Fibroblast of skin of left biceps (primary cell): ENCODE measurements at places on chromosomes 2 and 18.
A peak's percentile ranks its signal among the peaks of the same experiment; 100 is the strongest.

DNA sequence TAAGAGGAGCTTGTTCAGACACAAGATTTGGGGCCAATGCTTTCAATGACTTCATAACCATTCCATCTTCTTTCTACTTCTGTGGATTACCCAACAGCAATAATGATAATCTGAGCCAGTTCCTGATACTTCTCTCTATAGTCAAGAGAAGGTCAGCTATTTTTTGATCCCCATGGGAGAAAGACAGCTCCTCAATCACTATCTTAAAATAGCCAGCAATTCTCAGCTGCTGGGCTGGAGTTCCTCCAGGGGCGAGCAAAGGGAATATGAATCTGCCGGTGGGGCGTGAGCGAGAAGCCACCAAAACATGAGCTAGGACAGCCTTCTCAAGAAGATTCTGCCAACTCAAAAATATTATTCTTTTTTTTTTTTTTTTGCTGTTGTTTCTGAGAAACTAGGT is at the start of gene TMEM182:
TSS of gene TMEM182 (plus strand) at position 269 of the 400 bp plus-strand sequence. CDS start 187 bp downstream, outside the sequence.
- DNase-seq: no peak

- no peak for DNase-seq
Observed at GRCh38 chr18:24539866-24540617, 79.6 kb downstream of the HRH4 start.

GRCh38 chr18:30917651-30918050 is 124.9 kb downstream of the DSC3 start:
- DNase-seq: no peak

- DNase-seq: no peak
Observed at GRCh38 chr2:6945087-6945813, 28.0 kb downstream of the RNF144A start.

- no peak for DNase-seq
Observed at GRCh38 chr18:9914584-9915290, 921 bp downstream of the VAPA start.

DNA sequence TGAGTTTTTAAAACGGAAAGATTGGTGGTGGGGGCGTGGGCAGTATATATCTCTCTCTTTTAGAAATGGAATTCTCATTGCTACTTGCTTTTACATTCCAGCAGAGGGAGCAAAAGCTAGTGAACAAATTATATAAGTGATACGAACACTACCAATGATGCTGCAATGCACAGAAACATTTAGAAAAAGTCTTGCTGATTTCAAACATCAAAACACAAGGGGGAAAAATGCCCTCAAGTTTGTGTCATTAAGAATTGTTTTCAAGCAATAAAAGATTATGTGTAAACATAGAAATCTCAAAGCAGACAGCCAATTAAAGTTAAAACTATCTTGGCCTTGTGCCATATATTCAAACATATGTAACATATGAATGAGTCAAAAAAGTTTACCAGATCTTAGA is 296.3 kb upstream of the KCNJ3 start:
- peak; percentile 14 for DNase-seq

- peak; percentile 90 for DNase-seq
Observed at GRCh38 chr18:3624935-3625741, 175.2 kb downstream of the TGIF1 start.

GRCh38 chr2:100632037-100632436 is 69.2 kb downstream of the PDCL3 start:
- no peak for DNase-seq

GRCh38 chr2:171271971-171272436 is 111.3 kb upstream of the TLK1 start:
- DNase-seq: peak; percentile 41

- no peak for DNase-seq
Observed at GRCh38 chr2:39120521-39120770, 405 bp downstream of the SOS1 start.

DNA sequence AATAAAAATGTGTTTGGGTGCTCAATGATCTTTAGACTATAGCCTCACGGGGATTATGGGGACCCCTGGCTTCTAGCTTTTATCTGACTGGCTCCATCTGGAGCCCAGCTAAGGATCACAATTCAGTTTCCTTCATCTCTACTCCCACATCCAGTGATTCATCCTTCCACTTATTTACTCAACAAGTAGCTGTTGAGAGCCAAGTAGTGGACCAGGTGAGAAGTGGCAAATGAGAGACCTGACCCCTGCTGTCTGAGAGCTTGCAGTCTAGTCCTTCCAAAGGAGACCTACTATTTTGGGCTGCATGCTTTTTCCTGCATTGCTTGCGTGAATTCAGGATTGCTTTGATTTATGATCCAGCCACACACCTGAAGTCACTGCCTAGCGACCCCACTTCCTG is 10.7 kb upstream of the DSG3 start:
- no peak for DNase-seq

- DNase-seq: no peak
Observed at GRCh38 chr18:1092228-1092627, 187.6 kb downstream of the ADCYAP1 start.

- DNase-seq: no peak
Observed at GRCh38 chr2:3099860-3100234, 277.8 kb downstream of the EIPR1 start.

GRCh38 chr18:26630596-26630995 is 82.2 kb upstream of the KCTD1 start:
- DNase-seq: no peak

DNA sequence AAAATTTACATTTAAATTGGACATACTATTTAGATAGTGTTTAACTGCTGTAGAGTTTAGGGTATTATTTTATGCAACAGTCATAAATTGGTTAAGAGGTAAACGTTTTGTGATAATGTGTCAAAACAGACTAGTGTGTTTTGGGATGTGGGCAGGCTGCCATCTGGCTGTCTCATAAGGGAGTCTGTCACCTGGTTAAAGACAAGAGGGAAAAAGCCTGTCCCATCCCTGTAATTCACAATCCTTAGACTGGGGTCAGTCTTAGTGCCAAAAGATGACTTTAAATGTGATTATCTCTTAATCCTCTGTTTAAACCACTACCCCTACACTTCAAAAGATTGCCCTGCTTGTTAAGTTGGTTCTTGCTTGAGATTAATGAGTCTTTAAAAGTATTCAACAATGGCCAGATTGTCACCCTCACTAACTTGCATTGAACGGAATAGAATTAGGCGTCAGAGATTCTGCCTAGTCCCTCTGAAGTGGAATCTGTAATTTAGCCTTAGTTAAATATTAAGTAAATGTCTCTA is 59.2 kb downstream of the SGPP2 start:
- DNase-seq: no peak

- no peak for DNase-seq
Observed at GRCh38 chr18:23745366-23745765, 56.1 kb downstream of the LAMA3 start.

- DNase-seq: peak; percentile 22
Observed at GRCh38 chr2:33848486-33848885, 249.4 kb upstream of the FAM98A start.

DNA sequence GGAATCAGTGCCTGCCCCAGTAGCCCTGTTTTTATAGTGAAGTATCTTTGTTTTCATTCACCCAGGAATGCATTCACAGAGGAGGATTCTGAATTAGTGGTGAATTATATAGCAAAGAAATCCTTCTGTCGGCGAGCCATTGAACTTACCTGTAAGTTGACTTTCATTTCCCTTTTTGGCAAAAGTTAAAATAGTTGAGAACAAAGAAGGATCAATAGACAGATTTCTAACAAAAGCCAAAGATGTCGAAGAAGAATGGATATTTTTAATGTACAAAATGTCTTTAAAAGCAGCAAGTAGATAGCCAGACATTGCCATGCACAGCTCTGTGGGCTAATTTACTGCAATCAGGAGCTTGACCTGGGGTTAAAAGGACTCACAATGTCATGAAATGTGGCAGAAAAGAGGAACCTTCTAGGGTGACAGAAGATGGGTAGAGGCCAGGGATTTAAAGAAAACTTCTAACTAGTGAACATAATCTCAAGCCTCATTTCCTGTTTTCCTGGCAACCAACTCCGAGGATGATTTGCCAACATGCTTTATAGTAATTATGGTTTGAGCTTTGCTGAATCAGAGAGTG is 53.8 kb upstream of the TMEM87B start:
- no peak for DNase-seq

- DNase-seq: no peak
Observed at GRCh38 chr2:68023904-68024303, 38.9 kb downstream of the C1D start.

GRCh38 chr2:54949431-54949830 is 100.8 kb downstream of the RTN4 start:
- no peak for DNase-seq

DNA sequence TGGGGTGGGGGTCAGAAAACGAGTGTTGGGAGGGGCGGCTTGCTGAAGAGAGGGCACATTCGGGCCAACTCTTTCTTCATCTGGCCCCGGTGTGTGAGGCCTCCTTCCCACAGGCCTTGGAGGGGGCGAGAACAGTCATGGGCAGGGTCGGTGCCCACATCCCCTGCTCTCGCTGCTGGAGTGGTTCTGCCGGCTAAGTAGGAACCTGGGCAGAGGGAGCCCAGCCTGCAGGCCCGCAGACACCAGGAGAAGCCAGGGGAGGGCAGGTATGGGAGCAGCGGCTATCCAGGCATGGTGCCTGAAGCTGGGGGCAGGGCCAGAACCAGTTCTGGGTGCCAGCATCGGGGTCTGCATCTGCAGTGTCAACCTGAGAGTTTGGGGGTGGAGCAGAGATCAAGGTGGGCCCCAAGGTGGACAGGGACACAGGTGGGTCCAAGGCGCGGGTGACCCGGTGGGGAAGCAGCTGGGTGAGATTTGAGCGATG is 46.6 kb upstream of the HPCAL1 start:
- DNase-seq: no peak

DNA sequence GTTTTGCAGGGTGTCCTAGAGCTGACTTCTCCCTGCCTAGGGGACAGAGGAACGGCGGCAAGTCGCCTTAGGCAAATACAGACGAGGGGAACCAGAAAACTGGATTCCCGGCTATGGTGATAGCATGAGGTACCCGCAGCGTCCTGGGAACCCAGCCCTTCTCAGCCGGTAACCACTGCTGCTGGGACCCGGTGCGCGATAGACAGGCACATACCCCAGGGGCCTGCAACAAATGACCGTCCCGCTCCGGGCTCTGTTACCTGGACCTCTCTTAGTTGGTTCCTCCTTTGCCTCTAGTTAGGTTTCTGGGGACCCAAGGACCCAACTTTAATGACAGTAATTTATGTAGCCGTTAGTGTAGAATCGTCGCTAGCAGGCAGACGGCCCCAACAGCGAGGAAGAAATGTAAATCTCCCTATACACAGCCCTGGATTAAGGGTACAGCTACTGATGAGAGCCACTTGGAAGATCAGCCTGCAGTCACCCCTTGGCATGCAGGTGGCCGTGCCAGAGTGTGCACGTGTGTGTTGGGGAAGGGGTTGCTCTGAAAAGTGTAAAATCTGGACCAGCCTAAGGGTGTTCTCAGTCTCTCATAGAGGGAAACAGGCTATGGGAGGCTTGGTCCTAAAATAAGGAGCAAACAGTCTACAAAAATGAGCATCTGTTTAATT is 819 bp upstream of the SERPINE2 start:
- DNase-seq: no peak

DNA sequence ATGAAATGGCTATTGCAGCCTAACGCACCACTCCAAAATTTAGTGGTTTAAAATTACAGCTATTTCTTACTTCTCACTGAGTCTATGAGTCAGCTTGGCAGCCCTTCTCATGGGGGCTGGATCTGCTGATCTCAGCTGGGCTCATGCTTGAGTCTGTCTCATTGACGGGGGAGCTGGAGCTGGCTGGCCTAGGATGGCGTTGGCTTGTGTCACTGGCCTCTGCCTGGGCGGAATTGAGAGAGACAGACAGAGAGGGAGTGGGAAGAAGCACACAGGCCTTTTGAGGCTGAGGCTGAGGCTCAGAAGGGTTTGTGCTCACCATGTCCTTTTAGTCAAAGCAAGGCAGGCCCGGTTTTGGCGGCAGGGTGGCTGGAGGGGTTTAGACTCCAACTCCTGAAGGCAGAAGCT is 412.1 kb upstream of the MYT1L start:
- no peak for DNase-seq

DNA sequence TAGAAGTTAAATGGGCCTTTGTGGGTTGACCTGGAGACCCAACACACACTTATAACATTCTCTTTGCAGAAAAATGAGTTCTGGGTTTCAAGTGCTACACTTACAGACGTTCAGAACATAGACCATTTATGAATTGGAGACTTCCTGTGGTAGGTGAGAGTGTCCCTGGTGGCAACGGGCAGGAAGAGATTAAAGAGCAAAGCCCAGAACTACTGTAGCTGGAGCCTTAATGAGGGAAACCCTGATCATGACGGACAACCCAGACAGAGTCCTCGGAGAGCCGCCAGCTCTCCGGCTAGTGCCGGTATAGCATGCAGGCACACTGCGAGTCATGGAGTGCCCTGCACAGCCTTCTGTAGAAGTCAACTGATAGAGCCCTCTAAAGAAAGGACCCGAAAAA is 44.5 kb upstream of the RMDN2 start:
- DNase-seq: no peak

DNA sequence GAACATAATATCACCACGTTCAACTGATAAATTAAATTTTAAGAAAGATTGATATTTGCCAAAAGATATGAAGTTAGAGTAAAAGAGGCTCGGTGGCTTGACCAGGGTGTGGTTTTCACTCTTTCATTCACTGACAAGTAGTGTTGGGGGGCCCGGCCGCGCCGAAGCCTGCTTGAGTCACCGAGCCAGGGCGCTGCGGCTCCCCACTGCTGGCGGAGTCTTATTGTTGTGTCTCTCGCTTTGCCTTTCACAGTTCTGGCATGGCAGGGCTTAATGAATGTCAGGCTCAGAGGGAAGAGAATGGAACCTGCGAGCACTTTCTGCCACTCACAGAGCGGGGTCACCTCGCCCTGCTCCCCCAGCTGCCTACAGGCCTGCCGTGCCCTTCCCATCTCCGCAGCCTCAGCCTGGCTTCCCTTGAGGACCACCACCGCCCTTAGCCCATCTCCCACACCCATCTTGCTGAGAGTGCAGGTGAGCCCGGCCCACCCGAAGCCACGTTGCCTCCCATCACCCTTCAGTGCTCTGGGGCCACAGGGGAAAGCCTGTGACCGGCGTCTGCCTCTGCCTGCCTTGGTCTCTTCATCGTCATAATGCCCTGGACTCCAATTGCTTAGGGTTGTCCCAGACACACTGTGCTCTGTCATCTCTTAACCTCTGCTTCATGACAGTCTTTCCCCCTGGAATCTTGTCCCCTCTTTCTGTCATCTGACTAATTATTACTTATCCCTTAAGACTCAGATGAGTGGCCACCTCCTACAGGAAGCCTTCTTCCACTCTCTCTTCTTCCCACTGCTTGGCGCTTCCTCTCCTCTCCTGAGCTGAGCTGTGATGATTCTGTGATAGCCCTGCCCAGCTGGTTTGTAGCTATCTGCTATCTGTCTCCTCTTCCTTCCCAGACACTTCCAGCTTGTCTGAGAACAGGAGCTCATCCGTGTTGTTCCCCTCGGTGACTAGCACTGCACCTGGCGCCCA is 142.5 kb downstream of the FAM210A start:
- no peak for DNase-seq

DNA sequence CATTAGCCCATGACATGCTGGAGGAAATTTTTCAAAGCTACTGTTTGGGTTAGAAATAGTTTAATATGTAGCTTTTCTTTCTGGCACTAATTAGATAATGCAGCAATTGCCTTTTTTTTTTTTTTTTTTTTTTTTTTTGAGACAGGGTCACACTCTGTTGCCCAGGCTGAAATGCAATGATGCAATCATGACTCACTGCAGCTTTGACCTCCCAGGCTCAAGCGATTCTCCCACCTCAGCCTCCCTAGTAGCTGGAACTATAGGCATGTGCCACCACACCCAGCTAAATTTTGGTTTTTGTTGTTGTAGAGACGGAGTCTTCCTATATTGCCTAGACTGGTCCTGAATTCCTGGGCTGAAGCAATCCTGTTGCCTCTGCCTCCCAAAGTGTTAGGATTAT is 136.2 kb downstream of the SP100 start:
- no peak for DNase-seq

GRCh38 chr18:51168960-51169662 is 28.4 kb downstream of the MEX3C start:
- no peak for DNase-seq

- DNase-seq: no peak
Observed at GRCh38 chr2:120661551-120661950, 74.1 kb upstream of the GLI2 start.
